ENCODE measurements at places on chromosomes 2 and 18.

GRCh38 chr2:147008481-147008880, 836.3 kb upstream of the ACVR2A start:
- no peak for DNase-seq

GRCh38 chr2:208356846-208357574, 49.6 kb upstream of the PTH2R start:
- no peak for DNase-seq

GRCh38 chr2:127647242-127648190, 1.6 kb downstream of the GPR17 start:
- DNase-seq: no peak

DNA sequence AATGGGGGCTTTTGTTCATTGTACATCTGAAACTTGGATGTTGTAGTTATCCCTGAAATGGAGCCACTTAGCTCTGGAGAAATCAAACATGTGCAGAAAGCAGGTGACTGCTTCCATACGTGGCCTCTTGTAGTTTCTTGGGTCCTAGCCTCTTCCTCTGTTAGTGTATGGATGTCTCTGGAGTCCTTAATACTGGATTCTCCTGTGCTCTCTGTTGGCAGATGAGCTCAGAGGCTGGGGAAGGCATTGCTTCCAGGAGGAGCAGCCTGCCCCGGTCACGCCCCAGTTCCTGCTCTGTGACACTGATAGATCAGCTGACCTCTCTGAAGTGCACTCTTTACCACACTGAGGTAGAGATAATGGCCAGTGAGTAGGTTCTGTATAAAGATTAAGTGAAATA, 176.2 kb downstream of the LDLRAD4 start:
- DNase-seq: no peak

GRCh38 chr2:125745514-125745913, 910.4 kb upstream of the GYPC start:
- no peak for DNase-seq

All from stimulated activated naive CD8-positive, alpha-beta T cell treated with anti-CD3 and anti-CD28 coated beads, Interleukin-15, Interleukin-2, amounts not matched to agents 100 U/mL and 50 U/mL, for 24 hours (primary cell).